ENCODE measurements at places on chromosomes 1 and 21.
A peak's percentile ranks its signal among the peaks of the same experiment; 100 is the strongest.

GRCh38 chr1:158333405-158334155 lies 2.2 kb upstream of the CD1B start:
- no peak for DNase-seq

DNA sequence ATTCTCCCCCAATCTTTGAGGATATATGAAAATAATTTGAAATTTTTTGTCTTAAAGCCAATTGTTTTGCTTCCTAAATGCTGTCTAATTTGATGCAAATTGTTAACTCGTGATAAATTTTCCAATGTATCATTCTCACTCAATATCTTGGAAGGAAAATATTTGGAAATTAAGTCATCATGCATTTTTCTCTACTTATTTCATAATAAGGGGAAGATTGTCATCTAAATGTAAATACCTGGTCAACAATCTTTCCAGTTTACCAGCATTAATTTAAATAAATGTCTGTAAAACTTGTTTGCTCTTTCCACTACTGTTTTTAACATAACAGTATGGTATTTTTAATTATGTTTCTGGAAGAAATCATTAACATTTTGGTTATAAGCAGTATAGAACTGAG lies 78.3 kb upstream of the KCTD3 start:
- no peak for DNase-seq

GRCh38 chr1:156590326-156591180 lies 1.0 kb upstream of the NAXE start:
- DNase-seq, result no peak

DNA sequence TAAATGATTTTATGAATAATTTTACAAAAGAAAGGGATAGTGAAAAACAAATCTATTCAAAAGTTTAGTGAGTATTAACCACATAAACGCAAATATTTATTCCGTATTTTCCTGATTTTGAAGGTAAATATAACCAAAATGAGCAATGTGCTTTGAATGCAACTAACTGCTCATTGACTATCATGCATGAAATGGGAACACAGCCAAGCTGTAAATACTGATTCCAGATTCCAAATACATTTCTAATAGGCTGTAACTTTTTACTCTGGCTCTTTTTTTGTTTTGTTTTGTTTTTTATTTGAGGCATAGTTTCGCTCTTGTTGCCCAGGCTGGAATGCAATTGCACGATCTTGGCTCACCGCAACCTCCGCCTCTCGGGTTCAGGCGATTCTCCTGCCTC lies 41.8 kb downstream of the SELENOF start:
- no peak for DNase-seq

DNA sequence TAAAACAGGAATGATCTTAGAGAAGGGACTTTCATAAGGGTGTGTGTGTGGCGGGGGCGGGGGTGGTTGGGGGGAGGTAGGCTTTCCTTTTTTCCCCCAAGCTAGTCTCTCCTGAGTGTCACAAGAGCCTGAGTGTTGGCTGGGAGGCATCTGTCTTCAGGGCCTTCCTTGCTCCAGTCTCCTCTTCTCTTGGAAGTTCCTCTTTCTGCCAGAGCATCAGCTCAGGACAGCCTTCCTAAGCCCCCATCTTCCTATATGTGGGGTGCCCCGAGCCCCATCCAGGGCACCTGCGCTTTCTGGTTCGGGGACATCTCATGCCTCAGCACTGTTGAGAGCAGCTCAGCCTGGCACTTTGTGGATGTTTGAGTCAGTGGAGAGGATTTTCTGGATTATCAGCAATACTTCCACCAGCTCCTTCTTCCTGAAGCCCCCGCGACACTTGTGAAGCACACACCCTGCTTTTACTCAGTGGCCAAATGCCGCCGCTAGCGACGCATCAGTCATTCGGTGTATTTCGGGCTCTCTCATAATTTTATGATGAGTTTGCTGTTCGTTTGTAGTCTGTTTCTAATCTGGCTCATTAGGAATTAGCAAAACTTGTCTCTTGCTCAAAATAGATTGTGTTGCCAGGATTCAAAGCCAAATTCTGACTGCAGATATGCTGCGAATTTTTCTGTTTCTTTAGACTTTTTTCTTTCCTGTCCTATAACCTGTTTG lies 61.7 kb downstream of the GALNT2 start:
- DNase-seq, result no peak

DNA sequence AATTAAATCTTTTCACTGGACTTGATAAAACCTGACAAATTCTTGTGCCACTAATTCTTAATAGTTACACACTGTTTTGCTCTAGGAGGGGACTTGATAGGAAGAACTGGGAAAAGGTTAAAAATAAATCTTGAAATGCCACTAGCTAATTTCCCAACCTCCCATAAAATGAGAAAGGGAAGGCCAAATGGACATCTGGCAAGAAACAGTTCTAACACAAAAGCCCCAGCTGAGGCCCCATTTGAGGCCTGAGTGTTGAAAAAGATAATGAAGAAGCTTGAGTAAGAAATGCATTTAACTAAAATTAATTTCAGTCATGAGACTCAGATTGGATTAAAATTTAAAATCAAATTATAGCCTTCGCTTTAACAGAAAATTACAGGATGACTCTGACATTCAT lies 11.2 kb upstream of the RAP1GAP start:
- DNase-seq, result no peak

DNA sequence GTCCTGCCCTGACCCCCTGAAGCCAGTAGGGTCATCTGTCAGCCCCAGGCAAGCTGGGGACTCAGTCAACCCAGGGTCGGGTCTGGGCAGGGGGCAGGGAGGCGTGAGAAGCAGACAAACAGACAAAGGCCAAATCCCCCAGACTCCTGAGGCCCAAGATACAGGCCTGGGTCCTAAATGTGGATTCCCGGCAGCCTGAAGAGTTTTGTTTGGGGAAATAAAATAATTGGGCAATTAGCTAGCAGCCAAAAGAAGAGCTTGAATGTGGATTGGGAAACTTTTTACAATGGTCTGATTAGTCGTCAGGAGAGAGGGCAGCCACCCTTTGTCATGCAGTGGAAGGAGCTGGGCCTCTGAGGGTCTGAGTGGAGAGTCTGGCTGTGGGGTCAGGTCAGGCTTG lies 4.5 kb upstream of the LEFTY2 start:
- DNase-seq, result no peak

- no peak for DNase-seq
Observed at GRCh38 chr1:194117582-194117981, 931.2 kb upstream of the B3GALT2 start.

DNA sequence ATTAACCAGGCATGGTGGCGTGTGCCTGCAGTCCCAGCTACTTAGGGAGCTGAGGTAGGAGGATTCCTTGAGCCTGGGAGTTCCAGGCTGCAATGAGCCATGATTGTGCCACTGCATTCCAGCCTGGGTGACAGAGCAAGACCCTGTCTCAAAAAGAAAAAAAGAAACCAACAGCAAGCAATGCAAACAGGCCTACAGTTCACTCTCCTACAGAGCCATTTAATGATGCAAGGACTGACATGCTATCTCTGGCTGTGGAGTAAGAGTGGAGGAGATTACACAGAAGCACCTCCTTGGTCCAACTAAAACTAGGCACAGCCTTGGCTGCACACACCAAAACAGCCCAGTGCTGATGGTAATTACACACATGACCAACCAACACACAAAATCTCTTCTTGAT lies 127.5 kb upstream of the SOD1 start:
- no peak for DNase-seq

DNA sequence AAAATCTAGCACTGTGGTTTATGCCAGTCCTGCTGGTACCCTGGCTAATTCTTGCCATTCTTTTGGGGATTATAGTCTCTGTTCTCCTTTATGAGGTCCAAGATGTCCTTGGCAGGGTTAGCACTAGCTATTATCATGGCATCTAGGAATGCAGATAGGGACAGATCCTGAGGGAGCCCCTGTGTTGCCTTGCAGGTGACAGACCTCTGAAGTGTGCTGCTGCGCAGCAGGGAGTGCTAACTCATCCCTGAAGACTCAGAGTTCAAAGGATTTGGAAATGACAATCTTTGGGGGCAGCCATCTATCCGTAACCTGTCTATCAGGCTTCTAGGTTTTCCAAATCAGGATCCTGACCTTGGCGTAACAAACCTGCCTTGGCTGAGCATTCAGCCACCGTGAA lies 16.3 kb downstream of the ZFYVE9 start:
- DNase-seq, result no peak

DNA sequence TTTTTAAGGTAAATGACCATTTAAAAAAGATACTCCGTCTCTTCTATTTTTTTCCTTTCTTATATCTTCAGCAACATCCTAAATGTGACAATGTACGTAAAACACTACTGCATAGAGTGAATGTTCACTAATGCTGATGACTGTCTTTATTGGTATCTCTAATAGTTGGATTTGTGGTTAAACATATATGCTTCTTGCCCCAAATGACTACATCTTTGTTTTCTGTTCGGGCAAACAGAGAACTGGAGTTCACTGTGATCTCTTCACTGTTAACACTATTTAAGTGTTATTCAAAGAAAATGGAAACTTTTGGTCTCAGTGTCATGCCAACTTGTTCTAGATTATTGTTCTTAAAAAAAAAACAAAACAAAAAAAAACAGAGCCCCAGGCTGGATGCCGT lies 109.4 kb downstream of the KIF26B start:
- no peak for DNase-seq

- no peak for DNase-seq
Observed at GRCh38 chr1:175520186-175520585, 223.2 kb downstream of the TNR start.

DNA sequence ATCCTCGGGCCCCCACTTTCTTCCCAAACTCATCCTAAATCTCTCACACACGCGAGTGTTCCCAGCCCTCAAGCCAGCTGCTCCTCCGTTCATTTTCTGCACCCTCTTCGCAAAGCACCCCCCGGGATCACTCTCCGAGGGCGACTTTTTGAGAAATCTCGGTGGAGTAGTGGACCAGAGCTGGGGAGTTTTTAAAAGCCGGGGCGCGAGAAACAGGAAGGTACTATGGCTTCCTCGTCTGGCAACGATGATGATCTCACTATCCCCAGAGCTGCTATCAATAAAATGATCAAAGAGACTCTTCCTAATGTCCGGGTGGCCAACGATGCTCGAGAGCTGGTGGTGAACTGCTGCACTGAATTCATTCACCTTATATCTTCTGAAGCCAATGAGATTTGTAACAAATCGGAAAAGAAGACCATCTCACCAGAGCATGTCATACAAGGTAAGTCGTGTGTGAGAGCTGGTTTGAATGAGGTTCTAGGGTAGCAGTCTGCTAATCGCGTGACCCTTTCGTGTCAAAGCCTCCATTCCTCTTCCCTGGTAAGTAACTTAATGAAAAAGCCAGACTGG lies 800 bp downstream of the DR1 start:
- peak; percentile 56 for DNase-seq

- no peak for DNase-seq
Observed at GRCh38 chr21:25323356-25323949, 283.8 kb downstream of the MRPL39 start.

DNA sequence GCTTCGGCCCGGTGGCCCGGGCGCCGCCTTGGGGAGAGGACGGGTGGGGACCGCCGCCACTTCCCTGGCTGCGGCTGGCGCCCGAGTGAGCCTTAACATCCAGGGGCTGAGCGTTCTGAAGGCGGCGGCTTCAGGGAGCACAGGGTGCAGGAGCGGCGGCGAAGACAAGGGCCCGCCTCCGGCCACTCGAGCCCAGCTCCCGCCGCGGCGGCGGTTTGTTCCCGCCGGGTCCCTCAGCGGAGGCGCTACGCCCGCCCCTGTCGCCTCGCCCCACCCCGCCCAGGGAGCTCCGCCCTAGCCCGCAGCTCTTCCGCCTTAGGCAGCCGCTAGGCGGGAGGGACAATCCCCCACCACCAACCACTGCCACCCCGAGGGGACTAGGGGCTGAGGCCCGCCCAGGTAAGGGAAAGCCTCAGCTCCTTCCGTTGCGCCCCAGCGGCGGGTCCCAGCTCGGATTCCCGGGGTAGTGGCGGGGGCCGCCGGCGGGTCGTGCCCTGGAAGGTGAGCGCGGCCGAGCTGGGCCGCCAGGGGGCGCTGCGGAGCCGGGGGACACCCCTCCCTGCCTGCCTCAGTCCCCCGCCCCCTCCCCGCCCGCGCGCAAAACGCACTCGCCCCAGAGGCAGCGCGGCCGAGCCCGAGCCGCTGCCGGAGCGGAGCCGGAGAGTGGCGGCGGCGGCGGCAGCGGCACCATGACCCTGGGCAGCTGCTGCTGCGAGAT lies at the start of gene FOXD2:
Gene FOXD2 (plus strand): TSS at position 598 of the 718 bp plus-strand sequence. CDS start 92 bp downstream, at position 690.
- peak; percentile 96 for DNase-seq

- no peak for DNase-seq
Observed at GRCh38 chr1:234433563-234434285, 45.3 kb downstream of the TARBP1 start.

DNA sequence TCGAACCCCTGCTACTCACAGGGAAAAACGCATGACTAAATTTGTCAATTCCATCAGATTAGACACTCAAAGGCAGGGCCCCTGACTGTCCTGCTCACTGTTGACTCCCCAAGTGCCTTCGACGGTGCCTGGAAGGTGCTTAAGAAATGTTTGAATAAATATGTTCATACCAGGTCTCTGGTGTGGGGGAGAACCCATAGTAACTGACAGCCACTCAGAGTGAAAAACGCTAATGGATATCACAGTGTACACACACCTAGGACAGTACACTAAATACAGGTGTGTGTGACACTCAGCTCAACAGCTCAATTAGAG lies 39.7 kb upstream of the WASF2 start:
- no peak for DNase-seq

GRCh38 chr21:29637134-29637533 lies 302.7 kb downstream of the GRIK1 start:
- DNase-seq, result no peak

DNA sequence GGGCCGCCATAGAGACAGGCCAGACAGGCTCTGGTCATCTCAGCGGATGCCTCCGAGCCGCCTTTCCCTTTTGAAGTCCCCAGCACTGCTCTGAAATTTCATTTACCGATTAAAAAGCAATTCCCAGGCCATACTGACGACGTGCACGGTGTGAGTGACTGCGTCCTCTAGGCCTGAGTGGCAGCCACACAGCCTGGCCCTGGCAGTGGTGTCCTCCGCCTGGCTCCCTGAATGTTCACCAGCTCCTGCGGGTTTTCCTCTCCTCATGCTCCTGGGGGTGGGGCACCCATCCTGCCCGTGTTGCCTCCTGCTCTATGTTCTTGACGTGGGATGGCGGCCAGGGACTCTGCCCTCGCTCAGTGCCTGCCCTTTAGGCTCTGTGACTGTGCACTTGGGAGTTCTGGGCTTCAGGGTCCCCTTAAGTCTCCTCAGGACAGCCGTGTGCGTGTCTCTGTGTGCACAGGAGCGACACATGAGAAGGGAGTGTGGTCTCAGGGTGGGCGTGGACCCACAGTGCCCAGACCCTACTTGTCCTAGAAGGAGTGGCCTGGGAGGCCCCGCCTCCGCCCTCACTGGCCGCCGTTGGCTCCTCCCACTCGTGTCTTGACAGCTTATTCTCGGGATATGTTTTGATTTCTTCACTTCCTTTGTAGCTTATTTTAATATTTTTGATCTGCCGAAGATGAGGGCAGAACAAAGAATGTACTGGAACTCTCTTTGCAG lies 3.6 kb downstream of the SKI start:
- peak; percentile 86 for DNase-seq

- no peak for DNase-seq
Observed at GRCh38 chr1:246295968-246296367, 211.1 kb downstream of the SMYD3 start.

GRCh38 chr21:38322311-38322950 lies 65.6 kb downstream of the KCNJ15 start:
- no peak for DNase-seq

GRCh38 chr1:110196917-110197765 lies 13.0 kb upstream of the KCNC4 start:
- peak; percentile 61 for DNase-seq

- no peak for DNase-seq
Observed at GRCh38 chr1:167510244-167510643, 8.1 kb downstream of the CD247 start.

GRCh38 chr1:3477241-3477995 lies 23.0 kb downstream of the ARHGEF16 start:
- DNase-seq, result no peak

Measured in activated T-cell treated with anti-CD3 and anti-CD28 coated beads, Interleukin-2, amount 50 U/mL, for 48 hours (primary cell).